ENCODE measurements at places on chromosomes 4 and X. TPM values are rescaled to one million over a fixed set of nuclear protein-coding genes. Genes with fewer than 3 reads are reported as not detected.

- DNase-seq, result no peak
Measured at GRCh38 chrX:102978594-102978993, 41.5 kb downstream of the RAB40AL start.

DNA sequence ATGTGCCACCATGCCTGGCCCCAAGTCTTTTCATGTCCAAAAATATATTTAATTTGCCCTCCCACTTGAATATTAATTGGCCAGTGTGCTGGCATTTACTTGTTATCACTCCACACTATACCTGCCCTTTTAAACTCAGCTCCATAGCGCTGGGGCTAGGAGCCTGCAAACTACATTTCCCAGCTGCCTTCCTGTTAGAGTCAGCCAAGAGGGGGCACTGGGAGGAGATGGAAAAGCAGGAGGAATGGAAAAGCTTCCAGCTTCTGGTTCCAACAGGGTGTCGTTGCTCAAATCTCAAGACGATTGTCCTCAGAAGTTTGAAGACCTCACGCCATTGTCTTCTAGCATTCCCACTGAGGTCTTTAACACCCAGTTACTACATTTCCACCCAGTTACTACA, 315.5 kb downstream of the BCOR start:
- DNase-seq, result no peak

DNA sequence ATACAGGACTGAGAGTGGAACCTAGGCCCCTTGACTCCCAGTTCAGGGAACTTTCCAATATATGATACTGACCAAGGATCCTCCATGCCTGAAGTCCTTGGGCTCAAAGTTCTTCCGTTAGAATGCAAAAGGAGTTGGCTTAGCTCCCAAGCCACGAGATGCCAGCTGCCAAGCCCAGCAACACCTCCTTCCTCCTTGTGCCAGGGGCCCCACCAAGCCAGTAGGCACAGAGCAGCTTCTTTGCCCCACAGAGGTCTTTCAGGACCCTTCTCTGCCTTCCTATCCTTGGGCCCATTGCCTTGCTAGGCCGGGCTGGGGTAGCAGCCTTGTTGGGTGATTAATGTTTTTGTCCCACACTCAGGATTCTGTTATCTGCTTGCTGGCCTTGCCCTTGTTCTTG, 105.6 kb downstream of the EFNB1 start:
- DNase-seq, result no peak

Gene CTAG2
- not detected for total RNA-seq

GRCh38 chr4:128349921-128350320, 62.3 kb upstream of the PGRMC2 start:
- no peak for DNase-seq

GRCh38 chr4:26619784-26620183, 35.9 kb downstream of the TBC1D19 start:
- DNase-seq, result no peak

GRCh38 chr4:47490550-47490949, 5.5 kb downstream of the ATP10D start:
- no peak for DNase-seq

DNA sequence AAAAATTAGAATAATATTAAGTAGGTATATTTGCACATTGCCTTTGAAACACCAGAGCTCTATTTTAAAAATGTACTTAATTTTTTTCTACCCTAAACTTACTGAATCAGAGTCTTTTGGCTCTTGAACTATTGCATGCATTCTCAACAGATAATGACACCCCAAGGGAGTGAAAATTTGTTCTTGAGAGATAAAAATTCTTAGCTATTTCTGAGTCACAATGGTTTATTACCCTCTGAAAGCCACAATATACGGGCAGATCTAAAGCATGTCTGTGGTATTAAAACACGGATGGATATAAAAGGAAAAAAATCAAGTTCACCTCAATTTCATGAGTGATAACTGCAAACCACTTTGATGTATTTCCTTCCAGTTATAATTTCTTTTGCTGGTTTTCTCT, 636.3 kb upstream of the FTHL17 start:
- no peak for DNase-seq

GRCh38 chr4:157885811-157886210, 287.0 kb downstream of the GASK1B start:
- no peak for DNase-seq

GRCh38 chr4:31390849-31391248, 670.7 kb downstream of the PCDH7 start:
- DNase-seq, result no peak

DNA sequence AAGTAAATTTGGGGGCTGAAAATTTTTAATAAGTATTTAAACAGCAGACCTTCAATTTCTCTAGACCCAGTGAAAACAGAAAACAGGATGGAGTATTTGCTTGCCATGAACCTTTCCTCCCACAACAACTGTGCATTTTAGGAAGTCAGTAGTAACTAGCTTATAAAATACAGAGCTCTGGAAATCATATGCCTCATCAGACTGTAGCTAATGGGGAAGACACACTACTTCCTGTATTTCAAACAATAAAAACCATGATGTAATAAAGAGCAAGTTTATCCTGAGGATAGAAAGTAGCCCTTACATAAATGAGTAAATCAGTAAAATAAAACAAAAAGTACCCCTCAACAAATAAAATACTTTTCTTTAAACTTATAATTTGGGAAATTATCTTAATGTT, 280.1 kb upstream of the ZFP42 start:
- no peak for DNase-seq

Gene DCX
- not detected for total RNA-seq
